ENCODE measurements at places on chromosomes 4 and X. TPM values are rescaled to one million over a fixed set of nuclear protein-coding genes. Genes with fewer than 3 reads are reported as not detected.

GRCh38 chr4:163757219-163757618 is 262.7 kb downstream of the TMA16 start:
- DNase-seq = no peak

- no peak for DNase-seq
Measured at GRCh38 chr4:76714226-76714625, 183.7 kb downstream of the SOWAHB start.

GRCh38 chrX:108070891-108071290 is 20.5 kb downstream of the PSMD10 start:
- DNase-seq = no peak

- DNase-seq = no peak
Measured at GRCh38 chr4:20302336-20302735, 50.6 kb downstream of the SLIT2 start.

- no peak for DNase-seq
Measured at GRCh38 chrX:38225093-38225492, 4.4 kb upstream of the SRPX start.

DNA sequence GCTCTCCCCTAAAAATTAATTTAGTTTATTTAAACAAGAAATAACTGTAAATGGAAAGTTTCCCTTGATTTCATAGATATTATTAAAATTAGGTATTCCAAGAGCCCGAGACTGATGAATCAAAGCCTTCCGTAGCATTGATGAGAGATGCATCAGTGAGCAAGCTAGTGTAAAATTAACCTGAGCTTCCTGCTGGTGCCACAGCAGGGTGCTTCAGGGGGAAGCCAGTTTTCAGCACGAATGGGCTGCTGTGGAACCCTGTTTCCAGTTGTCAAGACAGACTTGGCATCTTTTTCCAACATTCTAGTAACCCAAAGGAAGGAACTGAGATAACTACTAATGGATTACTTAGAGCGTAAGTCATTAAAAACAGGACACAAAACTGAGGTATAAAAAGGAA is 221.7 kb downstream of the RBMX2 start:
- DNase-seq = no peak

GRCh38 chrX:118181030-118181429 is 64.4 kb upstream of the KLHL13 start:
- no peak for DNase-seq

- no peak for DNase-seq
Measured at GRCh38 chr4:40211224-40212185, 14.7 kb downstream of the RHOH start.

DNA sequence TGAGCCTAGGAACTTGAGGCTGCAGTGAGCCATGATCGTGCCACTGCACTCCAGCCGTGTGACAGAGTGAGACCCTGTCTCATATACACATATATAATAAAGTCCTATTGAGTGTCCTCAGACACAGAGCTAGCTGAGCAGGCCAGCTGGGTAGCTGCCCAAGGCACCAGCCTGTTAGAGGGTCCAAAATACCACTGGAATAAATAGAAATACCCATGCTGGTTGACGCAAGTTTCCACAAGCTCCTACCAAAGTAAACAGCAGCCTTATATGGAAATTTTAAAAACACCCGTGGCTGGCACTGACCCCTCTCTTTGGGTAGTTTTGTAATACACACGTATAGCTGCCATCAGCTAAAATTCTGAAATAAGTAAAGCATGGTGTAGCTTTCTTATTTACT is 348.6 kb downstream of the BCOR start:
- DNase-seq = no peak

DNA sequence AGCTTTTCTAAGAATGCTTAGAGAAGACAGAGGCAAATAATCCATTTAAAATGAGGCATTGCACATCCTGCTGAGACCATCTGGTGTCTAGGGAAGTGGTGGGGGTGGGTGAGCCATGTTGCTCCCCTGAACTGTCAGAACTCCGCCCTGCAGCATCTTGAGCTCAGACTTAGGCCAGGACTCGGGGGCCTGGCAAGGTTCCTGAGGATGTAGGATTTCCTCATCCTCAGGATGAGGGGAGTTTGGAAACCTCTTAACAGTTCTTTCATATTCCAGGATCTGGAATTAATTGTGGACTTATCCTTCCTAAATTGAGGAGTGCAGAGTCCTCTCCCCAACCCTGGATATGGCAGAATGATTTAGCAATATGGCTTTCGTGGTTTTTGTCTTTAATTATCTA is 6.6 kb downstream of the TLL1 start:
- no peak for DNase-seq

GRCh38 chr4:52126966-52127365 is 75.9 kb downstream of the SPATA18 start:
- DNase-seq = no peak

GRCh38 chr4:81485310-81485980 is 13.7 kb upstream of the RASGEF1B start:
- DNase-seq = no peak

GRCh38 chr4:36841583-36842326 is 402.8 kb upstream of the NWD2 start:
- no peak for DNase-seq

DNA sequence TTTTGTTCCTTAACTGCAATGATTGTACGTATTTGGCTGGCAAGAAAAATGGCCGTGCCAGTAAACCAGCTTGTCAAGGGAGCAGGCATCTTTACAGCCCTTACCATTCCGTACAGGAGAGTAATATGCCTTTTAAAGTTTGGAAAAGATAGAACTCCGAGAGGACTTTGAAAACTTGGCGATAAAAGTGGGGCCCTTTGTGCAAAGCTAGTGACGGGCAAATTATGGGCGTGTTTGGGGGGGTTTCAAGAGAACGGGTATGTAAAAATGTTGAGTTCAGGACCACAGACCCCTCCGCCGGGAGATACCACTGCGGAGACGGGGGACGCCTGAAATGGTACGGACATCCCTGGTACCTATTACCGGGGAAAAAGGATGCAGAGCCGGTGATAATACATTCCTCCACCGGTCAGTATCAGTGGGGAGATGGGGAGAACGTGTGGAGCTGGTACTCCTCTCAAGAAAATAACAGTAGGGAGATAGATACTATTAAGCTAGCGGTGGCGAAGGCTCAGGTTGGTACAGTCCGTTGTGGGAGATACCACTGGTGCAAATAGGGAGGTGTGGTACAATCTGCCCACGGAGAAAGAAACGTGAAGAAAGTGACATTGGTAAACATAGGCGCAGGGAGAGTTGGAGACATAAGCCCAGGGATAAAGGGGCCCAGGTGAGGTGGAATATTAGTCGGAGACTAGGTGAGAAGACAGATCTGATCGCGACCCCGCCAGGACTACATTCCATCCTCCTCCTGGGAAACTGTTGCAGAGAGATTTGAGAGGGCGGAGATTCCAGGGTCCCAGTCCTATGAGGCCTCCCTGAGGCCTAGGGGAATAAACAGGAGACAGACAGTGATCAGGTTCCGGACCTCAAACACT is 14.5 kb downstream of the SPACA5 start:
- DNase-seq = peak; percentile 85

- DNase-seq = no peak
Measured at GRCh38 chr4:182866746-182867145, 50.4 kb downstream of the DCTD start.

- no peak for DNase-seq
Measured at GRCh38 chr4:168919706-168920324, 90.2 kb downstream of the CBR4 start.

DNA sequence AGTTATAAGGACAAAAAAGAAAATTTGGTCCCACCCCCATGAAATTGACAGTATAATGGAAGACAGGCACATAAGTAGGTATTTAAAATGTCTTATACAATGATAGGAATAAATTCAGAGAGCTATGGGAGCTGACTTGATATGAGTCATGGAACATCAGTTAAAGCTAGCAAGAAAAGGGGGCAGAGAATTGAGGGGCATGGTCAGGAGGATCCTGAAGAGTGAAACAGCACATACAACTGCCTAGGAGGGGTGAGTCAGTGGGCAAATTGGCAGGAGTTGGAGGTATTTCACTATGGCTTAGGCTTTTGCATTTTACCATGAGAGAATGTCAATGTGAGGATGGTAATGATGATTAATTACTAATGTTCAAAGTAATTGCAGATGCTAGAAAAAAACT is 95.4 kb upstream of the BANK1 start:
- DNase-seq = no peak

DNA sequence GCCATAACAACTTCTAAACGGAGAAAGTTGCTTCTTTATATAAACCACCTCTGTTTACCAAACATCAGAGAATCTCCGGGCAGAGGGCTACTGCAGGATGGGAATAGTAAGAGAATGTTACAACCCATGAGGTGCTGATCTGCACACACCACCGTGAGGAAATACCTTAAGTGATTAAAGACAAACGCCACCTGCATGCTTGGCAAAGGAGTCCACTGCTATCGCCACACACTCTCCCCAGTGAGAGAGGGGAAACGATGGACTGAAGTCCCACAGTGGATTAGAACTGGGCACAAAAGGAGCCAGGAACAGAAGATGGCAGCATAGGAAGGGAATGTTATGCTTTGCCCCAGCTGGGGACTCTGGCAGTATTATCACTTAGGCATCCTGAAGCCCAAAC is 15.6 kb downstream of the MAML3 start:
- no peak for DNase-seq

DNA sequence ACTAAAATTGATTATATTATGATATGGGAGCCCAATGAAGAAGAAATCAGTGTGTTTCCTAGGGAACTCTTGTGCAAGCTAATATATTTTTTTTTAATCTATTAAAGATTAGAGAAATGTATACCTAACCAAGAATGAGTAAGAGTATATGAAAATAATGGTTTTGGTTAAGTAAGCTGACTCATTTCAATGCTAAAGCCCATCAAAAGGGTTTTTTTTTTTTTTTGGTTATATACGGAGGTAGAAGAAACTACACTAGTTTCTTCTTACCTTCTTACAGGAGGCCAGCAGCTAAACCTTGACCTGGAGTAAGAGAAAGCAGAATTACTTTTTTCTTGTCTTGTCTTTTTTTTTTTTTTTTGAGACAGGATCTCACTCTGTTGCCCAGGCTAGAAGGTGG is 27.5 kb downstream of the RUFY3 start:
- DNase-seq = no peak

DNA sequence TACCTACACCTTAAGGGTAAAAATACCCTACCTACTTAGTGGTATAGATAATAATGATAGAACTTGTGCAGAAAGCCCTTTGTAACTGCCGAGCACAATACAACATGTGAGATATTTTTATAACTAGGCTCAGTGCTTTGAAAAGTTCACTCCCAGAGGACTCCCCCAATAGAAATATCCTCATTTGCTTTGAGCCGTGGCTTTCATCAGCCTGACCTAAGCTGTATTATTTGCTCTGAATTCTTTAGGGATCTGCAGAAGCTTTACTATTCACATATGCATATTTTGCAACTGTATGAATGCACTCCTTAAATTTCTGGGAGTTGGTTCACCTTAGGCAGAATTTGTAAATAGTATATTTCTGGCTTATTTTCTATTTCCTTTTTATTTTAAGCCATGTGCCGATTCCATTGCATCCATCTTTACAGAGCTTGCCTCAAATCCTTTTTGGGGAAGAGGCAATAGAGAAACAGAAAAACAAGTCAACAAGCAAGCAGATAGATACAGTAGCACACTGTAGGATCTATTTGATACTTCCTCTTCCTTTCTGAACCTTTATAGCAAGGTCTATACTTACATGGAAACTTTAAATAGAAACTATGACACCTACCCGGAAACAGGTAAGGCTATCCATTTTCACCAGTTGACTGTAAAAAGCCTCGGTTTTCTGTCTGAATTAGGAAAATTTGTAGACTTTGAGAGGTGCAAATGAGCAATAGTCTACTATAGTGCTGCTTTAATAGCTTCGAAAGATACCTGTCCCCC is 242.5 kb upstream of the VCX3A start:
- DNase-seq = no peak

- DNase-seq = no peak
Measured at GRCh38 chrX:50161127-50161526, 39.7 kb downstream of the AKAP4 start.

GRCh38 chr4:1246901-1247863 is 1.7 kb downstream of the CTBP1 start:
- peak; percentile 85 for DNase-seq

DNA sequence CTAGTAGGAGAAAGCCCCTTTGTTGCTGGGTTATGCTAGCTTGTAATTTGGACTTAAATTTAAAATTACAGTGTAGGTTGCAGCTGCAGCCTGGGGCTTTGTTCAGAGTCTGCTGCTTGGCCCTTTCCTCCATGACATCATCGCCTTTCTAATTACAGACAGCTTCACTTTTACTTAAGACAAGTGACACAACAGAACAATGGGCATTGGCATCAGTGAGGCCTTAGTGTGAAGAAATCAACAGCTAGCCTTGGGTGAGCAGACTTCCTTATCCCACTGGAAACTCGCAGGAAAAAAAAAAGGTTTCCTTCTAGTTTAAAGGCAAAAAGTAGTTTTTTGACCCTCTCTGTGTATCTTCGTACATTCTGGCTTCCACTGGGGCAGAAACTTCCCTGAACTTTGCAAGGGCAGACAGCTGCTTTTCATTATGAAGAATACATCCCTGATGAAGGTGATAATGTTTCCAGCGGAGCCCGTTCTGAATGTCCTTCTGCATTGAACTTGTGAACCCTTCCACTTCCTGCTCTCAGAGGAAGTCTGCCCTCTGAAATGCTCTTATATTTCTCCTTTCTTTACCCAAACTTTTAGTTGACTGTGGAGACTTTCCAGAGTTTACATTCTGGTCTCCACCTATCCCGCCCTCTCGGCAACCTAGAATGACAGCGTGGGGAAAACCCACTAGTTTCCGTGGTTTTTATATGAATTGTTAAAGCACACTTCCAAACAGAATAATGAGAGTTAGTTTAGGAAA is 123.2 kb upstream of the FAM9C start:
- no peak for DNase-seq

GRCh38 chrX:44927398-44927797 is 54.4 kb downstream of the KDM6A start:
- DNase-seq = no peak

DNA sequence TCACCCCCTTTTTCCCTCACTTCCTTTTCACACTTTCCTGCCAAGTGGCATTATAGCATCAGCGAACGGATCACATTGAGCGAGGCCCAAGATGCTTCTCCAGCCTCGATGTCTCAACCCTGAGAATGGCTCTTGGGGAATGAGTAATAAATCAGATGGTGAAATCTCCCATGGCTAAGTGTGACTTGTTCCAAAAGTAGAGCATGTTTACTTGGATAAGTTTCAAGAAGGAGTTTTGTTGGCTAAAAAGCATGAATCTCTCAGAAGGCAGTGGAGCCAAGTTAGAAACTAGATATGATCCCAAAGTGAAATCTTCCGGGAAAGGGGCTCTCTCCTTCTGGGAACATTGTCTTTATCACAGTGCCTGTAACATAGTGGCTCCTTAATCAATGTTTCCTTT is 316.3 kb downstream of the CAMK2D start:
- no peak for DNase-seq

DNA sequence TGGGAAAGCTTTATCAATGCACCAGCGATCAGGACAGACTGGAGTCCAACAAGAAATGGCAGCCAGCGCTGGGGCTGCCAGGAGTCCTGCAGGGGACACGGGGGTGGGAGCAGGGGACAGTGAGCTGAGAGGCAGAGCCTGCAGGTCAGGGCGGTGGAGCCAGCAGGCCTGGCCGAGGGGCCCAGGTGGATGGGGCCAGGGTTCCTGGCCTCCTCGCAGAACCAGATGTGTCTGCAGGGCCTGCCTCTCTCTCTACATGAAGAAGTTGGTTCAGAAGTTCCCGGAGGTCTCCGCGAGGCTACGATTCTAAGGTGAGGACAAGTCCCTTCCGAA is 63.6 kb downstream of the CPZ start:
- no peak for DNase-seq

The ITGB1BP2 gene
- total RNA-seq = 3.3 TPM

The MTTP gene
- total RNA-seq = not detected

The MAGEC1 gene
- total RNA-seq = not detected

The BEX1 gene
- total RNA-seq = 3.2 TPM

The DAPP1 gene
- total RNA-seq = 37.8 TPM

The GAGE12J gene
- total RNA-seq = not detected

The AMTN gene
- not detected for total RNA-seq
